ENCODE measurements at places on chromosomes 6 and 20. TPM values are rescaled to one million over a fixed set of nuclear protein-coding genes. Genes with fewer than 3 reads are reported as not detected.

GRCh38 chr6:50817646-50817950, 1.1 kb upstream of the TFAP2B start:
- no peak for DNase-seq
- no peaks in the 10 kb centered on the region for H3K27me3 ChIP-seq
- no peak overlapping the region for H3K4me3 ChIP-seq
- no peaks in the 10 kb centered on the region for H3K36me3 ChIP-seq
- no peak overlapping the region for H3K27ac ChIP-seq

DNA sequence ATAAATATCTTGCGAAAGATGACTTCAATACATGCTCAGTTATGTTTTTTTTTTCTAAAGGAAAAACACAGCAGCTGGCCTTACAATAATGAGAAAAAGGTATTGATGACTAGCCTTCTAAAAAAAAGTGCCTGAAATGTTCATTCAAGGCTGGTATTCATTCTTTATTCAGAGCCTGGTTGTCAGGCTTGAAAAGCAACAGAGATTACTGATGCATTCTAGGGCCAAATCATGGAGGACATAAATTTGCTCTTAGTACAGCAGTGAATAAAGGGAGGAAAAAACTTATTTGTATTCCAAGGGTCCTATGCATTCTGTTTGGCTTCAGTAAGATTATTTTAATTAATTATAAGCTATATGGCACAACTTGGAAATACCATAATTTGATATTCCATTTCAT, 83.5 kb downstream of the WASF1 start:
- H3K27ac ChIP-seq = no peak overlapping the region
- no peaks in the 10 kb centered on the region for H3K4me1 ChIP-seq
- H3K4me3 ChIP-seq = no peak overlapping the region

GRCh38 chr6:6941201-6941600, 166.6 kb upstream of the RREB1 start:
- H3K36me3 ChIP-seq = no peaks in the 10 kb centered on the region
- H3K27me3 ChIP-seq = no peaks in the 10 kb centered on the region
- no peak for DNase-seq
- no peak overlapping the region for H3K4me3 ChIP-seq

DNA sequence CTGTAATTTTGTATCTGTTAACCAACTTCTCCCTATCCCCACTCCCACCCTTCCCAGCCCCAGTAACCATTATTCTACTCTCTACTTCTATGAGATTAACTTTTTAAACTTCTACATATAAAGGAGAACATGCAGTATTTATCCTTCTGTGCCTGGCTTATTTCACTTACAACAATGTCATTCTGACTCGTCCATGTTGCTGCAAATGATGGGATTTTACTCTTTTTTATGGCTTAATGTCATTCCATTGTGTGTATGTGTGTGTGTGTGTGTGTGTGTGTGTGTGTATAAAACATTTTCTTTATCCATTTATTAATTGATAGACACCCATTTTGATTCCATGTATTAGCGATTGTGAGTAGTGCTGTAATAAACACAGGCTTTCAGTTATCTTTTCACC, 76.1 kb downstream of the COL19A1 start:
- no peak overlapping the region for H3K27ac ChIP-seq
- H3K36me3 ChIP-seq = no peaks in the 10 kb centered on the region
- no peaks in the 10 kb centered on the region for H3K4me1 ChIP-seq
- H3K4me3 ChIP-seq = no peak overlapping the region
- no peak for DNase-seq

- no peaks in the 10 kb centered on the region for H3K4me1 ChIP-seq
- DNase-seq = no peak
- no peak overlapping the region for H3K4me3 ChIP-seq
Observed at GRCh38 chr6:157954150-157955117, 27.2 kb upstream of the SYNJ2 start.

GRCh38 chr20:1652960-1653359, 4.6 kb downstream of the SIRPG start:
- no peak overlapping the region for H3K4me3 ChIP-seq
- no peak overlapping the region for H3K27ac ChIP-seq
- peaks cover 78% of the 10 kb centered on the region for H3K4me1 ChIP-seq
- H3K27me3 ChIP-seq = no peaks in the 10 kb centered on the region

DNA sequence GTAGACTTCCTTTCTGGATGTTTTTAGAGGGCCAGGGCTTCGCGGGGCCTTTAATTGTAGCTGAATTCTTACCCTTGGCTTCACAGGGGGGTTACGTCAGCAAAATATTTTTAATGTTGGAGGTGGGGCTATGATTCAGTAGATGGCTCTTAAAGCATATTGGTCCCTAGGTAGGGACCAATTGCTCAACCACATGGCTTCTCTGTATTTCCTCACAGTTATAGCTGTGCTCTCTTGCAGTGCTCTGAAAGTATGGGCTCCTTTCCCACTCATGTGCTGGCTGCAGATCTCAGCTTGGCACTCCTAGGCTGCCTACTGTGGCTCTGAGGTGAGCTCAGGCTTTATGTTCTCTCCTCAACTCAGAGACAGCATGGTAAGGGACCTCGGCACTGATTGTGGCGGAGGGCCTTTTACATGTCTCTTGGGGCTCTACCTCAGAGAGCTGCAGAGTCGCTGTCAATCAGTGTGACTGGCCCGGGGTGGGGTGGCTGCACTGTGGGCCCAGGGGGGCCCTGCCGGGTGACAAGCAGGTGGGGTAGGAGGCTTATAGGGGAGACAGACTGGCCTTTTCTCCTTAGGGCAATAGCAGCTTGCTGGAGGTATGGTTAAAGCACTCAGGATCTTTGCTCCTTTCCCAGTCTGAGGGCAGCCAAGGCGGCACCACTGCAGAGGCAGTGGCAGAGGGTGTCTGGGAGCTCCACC, 318.0 kb downstream of the DOK5 start:
- no peaks in the 10 kb centered on the region for H3K36me3 ChIP-seq
- no peaks in the 10 kb centered on the region for H3K27me3 ChIP-seq
- no peaks in the 10 kb centered on the region for H3K4me1 ChIP-seq
- no peak overlapping the region for H3K27ac ChIP-seq
- DNase-seq = no peak

- no peak overlapping the region for H3K4me3 ChIP-seq
- H3K4me1 ChIP-seq = no peaks in the 10 kb centered on the region
- no peak for DNase-seq
- no peaks in the 10 kb centered on the region for H3K27me3 ChIP-seq
Observed at GRCh38 chr20:23449421-23449820, 3.3 kb downstream of the CST11 start.

- no peaks in the 10 kb centered on the region for H3K27me3 ChIP-seq
- H3K27ac ChIP-seq = no peak overlapping the region
- DNase-seq = no peak
- no peak overlapping the region for H3K4me3 ChIP-seq
- no peaks in the 10 kb centered on the region for H3K4me1 ChIP-seq
- no peaks in the 10 kb centered on the region for H3K36me3 ChIP-seq
Observed at GRCh38 chr6:153373869-153374268, 242.8 kb upstream of the RGS17 start.

- no peak overlapping the region for H3K4me3 ChIP-seq
- no peaks in the 10 kb centered on the region for H3K4me1 ChIP-seq
- H3K27ac ChIP-seq = no peak overlapping the region
- no peaks in the 10 kb centered on the region for H3K36me3 ChIP-seq
- H3K27me3 ChIP-seq = peaks cover 4% of the 10 kb centered on the region
Observed at GRCh38 chr20:17229256-17229655, 2.4 kb downstream of the PCSK2 start.

GRCh38 chr20:1394686-1395085, 1.8 kb upstream of the FKBP1A start:
- DNase-seq = no peak
- H3K36me3 ChIP-seq = no peaks in the 10 kb centered on the region

DNA sequence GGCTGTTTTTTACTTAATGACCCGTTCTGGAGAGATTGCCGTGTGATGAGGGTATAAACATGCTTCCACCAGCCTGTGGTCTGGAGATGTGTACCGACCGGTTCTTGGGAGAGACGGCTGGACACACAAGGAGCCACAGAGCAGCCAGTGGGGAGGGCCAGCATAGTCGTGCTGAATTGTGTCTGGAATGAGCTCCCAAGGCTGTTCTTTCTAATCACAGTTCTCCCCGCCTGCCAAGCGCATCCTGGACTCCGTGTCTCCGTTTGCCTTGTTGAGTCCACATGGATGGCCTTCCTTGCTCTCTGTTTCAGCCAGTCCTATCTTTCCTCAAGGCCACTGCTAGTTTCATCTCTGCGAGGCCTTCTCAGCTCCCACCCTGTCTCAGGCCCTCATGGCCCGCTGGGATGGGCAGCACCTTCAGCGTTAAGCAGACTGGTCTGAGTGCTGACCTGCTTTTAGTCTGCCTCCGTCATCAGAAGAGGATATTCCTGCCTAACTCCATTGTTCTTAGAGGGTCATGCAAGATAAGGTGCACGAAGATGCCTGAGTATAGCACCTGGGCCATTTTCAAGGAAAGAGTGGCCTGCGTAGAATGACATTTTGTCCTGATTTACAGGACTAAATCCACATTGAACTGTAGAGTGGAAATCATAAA, 20.6 kb downstream of the MANBAL start:
- no peak overlapping the region for H3K4me3 ChIP-seq
- no peak overlapping the region for H3K27ac ChIP-seq
- H3K27me3 ChIP-seq = no peaks in the 10 kb centered on the region
- DNase-seq = no peak
- peaks cover 16% of the 10 kb centered on the region for H3K36me3 ChIP-seq

DNA sequence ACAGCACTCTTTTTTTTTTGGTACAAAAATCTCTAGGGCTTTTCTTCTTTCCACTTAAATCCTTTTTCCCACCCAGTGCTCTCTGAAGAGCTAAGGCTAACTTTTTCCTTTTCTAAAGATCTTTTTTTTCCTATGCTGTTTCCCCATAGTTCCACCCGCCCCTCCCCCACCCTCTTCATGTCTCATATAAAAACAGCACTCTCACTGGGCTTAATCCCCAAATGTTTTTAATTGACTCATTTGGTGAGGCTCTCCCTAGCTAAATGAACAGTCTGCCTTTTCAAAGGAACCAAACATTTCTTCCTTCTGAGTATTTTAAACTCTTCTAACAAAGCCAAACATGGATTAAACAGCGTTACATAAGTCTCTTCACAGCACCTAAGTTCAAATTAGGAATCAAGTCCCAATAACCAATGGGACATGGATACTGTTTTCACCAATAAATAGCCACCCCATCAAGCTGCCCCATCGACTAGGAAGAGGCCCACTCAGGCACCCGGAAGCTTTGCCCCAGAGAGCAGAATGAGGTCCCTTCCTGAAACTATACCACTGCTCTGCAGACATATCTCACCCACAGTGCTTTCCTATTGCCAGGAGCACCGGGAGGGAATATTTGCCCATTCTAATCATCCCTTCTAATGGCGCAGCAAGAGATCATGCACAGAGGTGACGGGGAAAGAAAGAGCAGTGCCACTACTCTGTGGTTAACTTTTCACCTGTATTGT, 63.7 kb downstream of the ATXN1 start:
- no peak for DNase-seq
- peaks cover 81% of the 10 kb centered on the region for H3K4me1 ChIP-seq
- H3K27me3 ChIP-seq = no peaks in the 10 kb centered on the region
- H3K36me3 ChIP-seq = no peaks in the 10 kb centered on the region

DNA sequence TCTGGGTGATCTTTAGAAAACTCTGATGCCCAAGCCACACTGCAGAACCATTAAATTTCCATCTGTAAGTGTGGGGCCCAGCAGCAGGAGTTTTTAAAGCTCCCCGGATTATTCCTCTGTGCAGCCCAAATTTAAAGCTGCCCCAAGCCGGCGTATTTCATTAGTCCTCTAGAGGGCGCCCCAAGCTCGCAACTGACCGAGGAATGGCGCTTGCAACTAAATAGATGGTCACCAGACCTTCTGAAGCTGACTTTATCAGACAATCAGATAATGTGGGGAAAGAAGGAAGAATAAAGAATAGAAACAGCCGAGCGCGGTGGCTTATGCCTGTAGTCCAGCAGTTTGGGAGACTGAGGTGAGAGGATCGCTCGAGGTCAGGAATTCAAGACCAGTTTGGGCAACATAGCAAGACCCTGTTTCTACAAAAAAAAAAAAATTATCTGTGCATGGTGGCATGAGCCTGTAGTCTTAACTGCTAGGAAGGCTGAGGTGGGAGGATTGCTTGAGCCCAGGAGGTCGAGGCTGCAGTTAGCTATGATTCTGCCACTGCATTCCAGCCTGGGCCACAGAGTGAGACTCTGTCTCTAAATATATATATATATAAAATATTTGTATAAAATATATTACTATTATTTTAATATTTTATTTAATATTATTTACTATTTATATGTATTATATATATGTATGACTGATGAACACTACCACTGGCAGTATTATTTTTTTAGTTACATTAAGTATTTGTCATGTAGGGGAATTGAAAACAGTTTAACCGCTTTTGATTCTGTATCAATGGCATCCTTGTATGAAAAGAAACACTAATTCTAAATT, 56.0 kb downstream of the OTOR start:
- H3K27me3 ChIP-seq = no peaks in the 10 kb centered on the region
- H3K36me3 ChIP-seq = no peaks in the 10 kb centered on the region
- H3K4me3 ChIP-seq = no peak overlapping the region
- no peak overlapping the region for H3K27ac ChIP-seq

DNA sequence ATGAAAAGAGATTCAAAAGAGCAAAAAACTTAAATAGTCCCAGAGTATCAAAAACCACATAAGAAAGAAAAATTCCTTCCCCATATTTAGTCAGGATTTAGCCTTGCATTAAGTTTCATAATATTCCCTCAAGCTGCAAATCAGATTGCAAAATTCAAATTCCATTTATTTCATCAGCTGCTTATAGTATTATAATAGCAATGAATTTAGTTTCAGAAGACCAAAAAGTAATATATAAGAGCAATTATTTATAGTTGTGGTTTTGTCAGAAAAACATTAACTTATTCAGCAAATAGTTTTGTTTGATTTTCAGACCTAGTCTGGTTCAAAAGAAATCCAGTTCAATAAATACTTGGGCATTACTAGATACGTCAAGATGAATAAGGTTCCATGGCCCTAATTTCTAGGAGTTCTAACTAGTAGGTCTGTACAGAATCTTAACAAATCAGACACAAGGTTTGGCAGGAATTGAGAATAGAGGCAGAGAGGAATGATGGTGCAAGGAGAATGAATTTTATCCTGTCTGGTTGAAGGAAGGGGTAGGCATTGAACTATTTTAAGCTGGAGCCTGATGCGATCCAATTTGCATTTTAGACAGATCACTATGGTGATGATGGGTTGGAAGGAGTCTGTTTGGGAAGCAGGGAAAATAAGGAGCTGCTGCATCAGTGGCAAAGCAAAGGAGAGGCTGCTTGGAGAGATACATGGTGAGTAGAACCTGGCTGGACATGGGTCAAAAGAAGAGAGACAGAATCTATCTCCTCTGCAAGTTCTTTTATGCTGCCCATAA, 163.9 kb upstream of the STXBP5 start:
- no peak overlapping the region for H3K4me3 ChIP-seq
- no peaks in the 10 kb centered on the region for H3K27me3 ChIP-seq
- H3K4me1 ChIP-seq = no peaks in the 10 kb centered on the region
- no peaks in the 10 kb centered on the region for H3K36me3 ChIP-seq

ENPP3 gene
- 0.33 TPM for total RNA-seq

TRIM15 gene
- total RNA-seq = not detected

RSPH9 gene
- not detected for total RNA-seq

IRAK1BP1 gene
- 3.1 TPM for total RNA-seq

TRIM38 gene
- total RNA-seq = 37.7 TPM

SHLD1 gene
- total RNA-seq = 13.6 TPM

CST7 gene
- total RNA-seq = 23.2 TPM

Measured in CD4-positive, alpha-beta memory T cell (primary cell).